Tibial nerve (tissue), 4 donors: ENCODE measurements at places on chromosomes 6 and 20.

GRCh38 chr6:99092461-99092860, 144.7 kb upstream of the FBXL4 start:
- no peak for DNase-seq

DNA sequence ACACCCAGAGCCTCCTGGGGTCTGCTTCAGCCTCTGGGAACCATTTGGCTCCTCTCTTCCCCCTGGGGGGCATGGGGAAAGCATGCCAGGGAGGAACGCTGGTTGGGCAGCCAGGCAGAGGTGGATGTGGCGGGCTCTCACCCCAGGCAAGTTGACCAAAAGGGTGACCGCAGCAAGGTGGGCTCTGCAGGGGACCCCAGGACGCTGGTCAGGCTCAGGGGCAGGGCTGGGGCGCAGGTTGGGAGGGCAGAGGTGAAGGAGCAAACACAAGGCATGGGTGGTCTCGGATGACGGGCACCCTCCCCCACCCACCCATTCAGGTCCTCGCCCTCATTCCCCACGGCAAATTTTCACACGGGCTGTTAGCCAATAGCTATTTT, 30.2 kb upstream of the MRGBP start:
- DNase-seq: no peak

DNA sequence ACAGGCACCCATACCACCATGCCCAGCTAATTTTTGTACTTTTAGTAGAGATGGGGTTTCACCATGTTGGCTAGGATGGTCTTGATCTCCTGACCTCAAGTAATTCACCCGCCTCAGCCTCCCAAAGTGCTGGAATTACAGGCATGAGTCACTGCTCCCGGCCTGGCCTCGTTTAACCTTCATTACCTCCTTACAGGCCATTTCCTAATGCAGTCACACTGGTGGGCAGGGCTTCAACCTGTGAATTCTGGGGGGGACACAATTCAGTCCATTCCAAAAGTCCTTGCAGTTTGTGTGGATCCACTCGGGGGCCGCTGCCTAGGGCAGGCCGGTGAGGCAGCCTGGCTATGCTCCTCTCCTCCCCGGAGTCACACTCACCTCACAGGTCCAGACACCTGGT, 112.4 kb upstream of the SNX9 start:
- DNase-seq: no peak

DNA sequence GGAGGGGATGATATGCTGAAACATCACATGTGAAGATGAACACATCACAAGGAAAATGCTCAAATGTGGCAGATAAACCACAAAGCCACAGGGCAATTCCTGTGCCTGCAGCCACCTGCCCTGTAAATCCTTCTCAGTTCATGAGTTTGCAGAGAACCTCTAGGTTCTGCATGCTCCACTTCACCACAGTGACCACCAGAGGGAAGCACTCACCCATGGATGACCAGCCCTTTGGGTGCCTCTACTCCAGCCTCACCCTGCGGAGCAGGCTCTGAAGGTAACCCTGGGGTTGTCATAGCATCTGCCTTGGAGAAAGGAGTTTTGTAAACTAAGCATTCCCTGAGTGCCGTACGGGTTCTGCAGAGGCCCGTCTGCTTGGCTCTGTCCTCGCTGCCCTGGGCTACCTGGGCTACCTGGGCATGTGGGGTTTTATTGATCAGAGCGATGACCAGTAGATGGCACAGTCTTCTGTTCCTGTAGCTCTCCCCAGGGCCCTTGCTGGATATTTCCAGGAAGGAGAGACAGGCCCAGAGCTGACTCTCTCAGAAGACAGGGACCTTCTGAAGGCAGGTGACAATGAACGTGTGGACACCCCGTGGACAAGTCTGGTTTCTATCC, 31.7 kb upstream of the CST1 start:
- DNase-seq: no peak

- DNase-seq: no peak
Observed at GRCh38 chr6:130893277-130893676, 66.1 kb downstream of the SMLR1 start.

GRCh38 chr20:53570446-53571276, 23.0 kb downstream of the ZNF217 start:
- DNase-seq: no peak

DNA sequence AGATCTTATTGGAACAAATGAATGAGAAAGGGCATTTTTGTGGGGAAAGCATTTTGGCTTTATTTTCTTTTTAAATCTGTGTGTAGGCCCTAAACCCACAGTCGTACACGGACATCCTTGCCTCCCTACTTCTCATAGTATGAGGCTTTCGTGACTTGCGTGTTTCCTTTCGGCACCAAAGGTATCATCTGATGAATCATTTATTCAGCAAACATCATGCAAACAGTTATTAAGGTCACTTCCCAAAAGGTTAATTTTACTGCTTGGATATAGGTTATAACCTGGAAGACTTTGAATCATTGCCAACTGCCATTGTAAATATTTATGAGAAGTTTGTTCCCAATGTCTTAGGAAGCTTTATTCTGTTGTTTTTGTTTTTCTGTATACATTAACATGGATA, 15.1 kb upstream of the SLC22A2 start:
- DNase-seq: no peak

DNA sequence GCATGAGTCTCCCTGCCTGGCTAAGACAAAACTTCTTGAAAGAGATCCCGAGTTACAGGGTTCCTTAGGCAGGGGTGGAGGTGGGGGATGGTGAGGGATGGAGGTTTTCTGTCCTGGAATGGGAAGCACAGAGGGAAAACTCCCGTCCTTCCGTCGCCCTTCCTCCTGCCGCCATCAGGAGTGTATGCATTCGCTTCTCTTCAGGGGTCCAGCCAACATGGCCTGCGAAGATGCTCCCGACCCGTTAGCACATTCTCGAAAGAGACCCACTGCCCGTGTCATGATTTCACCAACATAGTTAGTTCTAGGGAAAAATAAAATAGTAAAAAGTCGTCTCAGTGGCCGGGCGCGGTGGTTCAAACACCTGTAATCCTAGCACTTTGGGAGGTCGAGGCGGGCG, 37.1 kb downstream of the KIF25 start:
- no peak for DNase-seq

- DNase-seq: no peak
Observed at GRCh38 chr20:15039088-15039752, 701.8 kb upstream of the FLRT3 start.

DNA sequence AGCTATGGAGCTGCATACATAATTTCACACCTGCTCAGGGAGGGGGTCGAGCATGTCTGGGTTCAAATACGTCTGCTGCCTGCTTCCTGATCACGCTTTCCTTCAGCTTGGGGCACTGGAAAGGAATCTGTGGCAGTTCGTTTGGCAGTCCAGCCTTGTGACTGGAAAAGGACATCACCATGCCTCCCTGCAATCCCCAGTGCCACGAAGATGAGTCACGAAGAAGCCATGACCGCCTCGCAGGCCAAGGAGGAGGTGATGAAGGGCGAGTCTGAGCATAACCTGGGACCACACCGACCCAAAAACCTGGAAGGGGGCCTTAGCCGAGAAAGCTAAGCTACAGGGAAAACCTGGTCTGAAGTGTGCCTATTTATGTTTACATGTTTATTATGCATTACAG, 13.1 kb downstream of the JAG1 start:
- no peak for DNase-seq

DNA sequence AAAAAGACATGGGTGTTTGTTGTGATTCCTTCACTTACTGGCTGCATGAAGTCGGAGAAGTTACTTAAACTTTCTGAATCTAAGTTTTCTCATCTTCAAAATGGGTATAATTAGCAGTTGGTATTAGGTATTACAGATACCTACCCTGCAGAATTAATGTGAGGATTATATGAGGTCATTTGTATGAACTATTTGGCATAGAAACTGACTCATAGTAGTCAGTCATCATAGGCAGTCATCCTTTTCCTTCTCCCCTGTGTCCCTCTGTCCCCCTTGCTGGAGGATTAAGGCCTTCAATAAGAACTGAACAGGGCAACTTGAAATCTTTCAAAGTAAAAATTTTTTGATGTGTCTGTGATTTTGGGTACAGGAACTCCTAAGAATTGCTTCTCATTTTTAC, 26.3 kb downstream of the RALGAPB start:
- DNase-seq: no peak

GRCh38 chr6:132072831-132073230, 121.7 kb upstream of the CCN2 start:
- no peak for DNase-seq

GRCh38 chr20:23205611-23206041, 119.5 kb upstream of the CD93 start:
- DNase-seq: peak; percentile 32

DNA sequence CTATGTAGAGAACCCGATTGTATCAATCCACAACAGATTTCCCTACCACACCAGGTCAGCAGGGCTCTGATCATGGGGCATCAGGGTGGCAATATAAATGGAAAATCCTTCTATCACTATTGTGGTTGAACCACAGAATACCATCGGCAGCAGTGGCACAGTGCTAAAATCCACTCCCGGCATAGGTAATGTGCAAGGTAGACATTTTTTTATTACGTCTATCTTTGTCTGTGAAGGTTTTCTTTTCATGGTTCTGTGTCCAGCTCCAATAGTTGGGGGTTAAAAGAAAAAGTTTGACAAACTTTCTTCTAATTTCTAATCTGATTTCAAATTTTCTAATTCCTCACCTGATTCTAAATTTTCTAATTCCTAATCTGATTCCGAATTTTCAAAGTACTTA, 302.7 kb upstream of the PREP start:
- no peak for DNase-seq

- no peak for DNase-seq
Observed at GRCh38 chr6:5486214-5486613, 224.9 kb downstream of the FARS2 start.

DNA sequence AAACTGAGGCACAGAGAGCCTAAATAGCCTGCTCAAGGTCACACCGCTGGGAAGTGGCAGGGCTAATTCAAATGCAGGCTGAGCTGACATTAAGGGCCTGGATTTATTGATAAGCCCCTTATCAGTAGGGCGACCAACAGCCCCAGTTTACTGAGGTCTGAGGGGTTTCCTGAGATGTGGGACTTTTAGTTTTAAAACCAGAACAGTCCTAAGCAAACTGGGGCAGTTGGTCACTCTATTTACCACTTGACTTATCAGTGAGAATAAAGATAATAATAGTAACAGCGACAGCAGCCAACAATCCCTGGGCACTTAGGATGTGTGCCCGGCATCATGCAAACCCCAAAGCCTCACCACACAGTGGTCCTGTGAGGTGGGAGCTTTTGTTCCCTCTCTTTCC, 27.6 kb downstream of the PREX1 start:
- no peak for DNase-seq

DNA sequence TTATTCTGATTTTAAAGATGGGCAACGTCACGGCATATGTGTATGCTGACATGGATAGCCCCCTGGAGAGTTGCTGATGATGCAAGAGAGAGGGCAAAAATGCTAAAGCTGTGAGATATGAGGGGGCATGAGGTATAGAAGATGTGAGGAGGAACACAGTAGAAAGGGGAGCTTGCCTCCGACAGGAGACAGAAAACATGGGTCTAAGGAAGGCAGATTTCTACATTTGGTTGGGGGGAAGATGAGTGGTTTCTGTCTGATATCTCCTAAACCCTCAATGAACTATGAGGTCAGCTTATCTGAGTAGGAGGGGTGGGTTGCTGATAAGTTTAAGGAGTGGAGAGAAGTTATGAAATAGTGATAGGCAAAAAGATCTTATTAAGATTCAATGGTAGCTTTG, 6.0 kb downstream of the RNF24 start:
- no peak for DNase-seq

GRCh38 chr6:45702849-45703739, 312.6 kb downstream of the CLIC5 start:
- DNase-seq: no peak

GRCh38 chr6:145839653-145840052, 25.1 kb upstream of the FBXO30 start:
- no peak for DNase-seq

- no peak for DNase-seq
Observed at GRCh38 chr20:42678895-42679294, 510.8 kb downstream of the PTPRT start.

DNA sequence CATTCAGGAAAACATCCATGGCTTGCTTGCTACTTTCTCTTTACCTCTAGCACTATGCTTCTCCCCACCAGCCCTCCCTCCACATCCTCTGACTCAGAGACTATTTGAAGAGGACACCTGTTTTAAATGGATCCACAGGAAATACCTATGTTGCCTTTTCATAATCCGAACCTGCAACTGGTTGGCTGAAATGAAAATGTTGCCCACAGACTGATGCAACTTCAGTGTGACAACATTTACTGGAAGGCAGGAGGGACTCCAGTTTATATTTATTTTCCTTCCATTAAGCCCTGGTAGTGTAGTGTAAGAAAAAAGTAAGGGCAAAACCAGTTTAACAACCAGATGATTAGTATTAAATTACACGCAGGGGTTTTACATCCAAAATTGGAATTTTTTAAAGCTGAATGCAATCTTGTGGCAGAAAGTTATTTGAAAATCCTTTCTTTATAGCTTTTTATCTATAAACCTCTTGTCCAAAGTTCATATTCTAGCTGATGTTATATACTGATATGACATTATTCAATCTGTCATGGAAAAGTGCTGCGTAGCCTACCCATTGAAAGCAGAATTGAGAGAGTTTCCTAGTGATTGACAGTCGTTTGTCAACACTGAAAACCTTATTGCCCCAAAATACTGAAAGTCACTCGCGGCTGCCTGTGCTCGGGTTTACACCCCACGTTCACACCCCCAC, 881 bp upstream of the AIG1 start:
- no peak for DNase-seq

GRCh38 chr6:125296471-125296870, 5.3 kb downstream of the HDDC2 start:
- DNase-seq: no peak

DNA sequence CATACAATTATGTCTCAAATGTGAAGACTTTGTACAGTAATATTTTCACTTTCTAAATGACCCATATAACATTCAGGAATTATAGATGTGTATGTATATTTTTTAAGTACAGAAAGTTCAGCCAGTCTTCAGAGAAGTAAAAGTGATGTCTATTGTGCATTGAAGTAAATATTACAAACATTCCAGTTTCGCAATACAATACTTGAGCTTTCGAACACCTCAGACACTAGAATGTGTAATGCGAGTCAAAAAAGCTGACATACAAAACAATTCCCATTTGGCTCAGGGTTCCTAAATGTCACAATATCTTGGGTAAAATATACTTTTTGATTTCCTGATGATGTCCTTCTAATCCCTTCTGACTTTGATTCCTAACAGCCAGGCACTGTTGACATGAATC, 101.4 kb downstream of the ZNF217 start:
- no peak for DNase-seq
